Neural cell (in vitro differentiated cells): ENCODE measurements at places on chromosomes 5 and 9. TPM values are rescaled to one million over a fixed set of nuclear protein-coding genes. Genes with fewer than 3 reads are reported as not detected.

The MYOZ3 gene
- not detected in 2 replicates for polyA plus RNA-seq

The ANGPTL2 gene
- 0.10 TPM in 1 of 2 replicates, not detected in the other for polyA plus RNA-seq

The PRELID1 gene
- 133 and 163 TPM in 2 replicates for polyA plus RNA-seq

The IRX2 gene
- polyA plus RNA-seq: 0.16 and 0.95 TPM in 2 replicates

The OR1J2 gene
- not detected in 2 replicates for polyA plus RNA-seq

The CCDC69 gene
- polyA plus RNA-seq: not detected in 2 replicates
